T follicular helper cell (primary cell): ENCODE measurements at places on chromosomes 12 and 14.

DNA sequence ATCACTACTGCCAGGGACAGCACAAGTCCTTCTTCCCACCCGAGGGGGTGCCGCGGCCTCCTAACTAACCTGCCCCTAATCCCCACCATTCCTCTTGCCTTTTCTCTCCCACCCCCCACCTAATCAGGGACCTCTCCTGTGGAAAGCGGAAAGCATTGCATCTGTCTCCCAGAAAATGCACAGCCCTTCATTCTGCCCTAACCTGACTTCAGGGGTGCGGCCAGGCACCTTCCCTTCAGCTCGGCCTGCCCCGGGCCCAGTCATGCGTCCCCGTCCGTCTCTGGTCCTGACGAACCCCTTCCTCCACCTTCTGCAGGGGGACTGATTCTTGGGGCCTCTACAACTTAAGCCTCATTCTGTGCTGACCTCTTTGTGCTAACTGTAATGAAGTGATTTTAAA, 43.9 kb upstream of the TRAF3 start:
- no peak for DNase-seq

GRCh38 chr12:12887471-12887870, 3.9 kb upstream of the GPRC5A start:
- no peak for DNase-seq

- DNase-seq, result no peak
Measured at GRCh38 chr12:24036438-24037216, 87.2 kb upstream of the SOX5 start.

GRCh38 chr12:52632656-52633055, 14.3 kb upstream of the KRT73 start:
- no peak for DNase-seq

DNA sequence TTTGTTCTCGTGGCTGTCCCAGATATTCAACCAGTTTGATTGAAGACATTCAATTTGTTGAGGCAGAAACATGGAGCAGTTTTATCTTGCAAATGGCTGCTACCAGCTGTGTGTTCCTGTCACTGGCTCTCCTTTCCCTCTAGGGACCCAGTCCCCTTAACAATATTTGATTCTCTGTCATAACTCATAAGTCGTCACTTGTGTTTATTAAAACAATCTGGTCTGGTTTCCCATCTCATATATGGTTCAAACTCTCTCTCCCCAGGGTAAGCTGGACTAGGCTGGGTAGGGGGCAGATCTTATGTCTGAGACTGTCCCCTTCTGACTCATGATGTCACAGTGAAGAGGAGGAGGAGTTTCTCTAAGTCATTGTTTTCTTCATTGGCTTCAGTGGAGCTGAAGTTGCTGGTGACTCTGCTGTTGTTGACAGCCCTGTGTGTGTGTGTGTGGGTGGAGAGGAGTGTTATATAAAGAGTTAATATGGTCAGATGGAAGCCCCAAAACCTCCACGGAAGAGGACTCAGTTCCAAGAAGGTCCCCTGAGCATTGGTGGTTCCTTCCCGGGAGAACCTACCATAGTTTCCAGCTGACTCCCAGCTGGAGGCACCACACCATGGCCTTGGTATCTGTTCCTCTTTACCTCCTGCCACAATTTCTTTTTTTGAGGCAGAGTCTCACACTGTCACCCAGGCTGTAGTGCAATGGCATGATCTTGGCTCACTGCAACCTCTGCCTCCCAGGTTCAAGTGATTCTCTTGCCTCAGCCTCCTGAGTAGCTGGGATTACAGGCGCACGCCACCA, 16.1 kb upstream of the GNG2 start:
- DNase-seq, result no peak

DNA sequence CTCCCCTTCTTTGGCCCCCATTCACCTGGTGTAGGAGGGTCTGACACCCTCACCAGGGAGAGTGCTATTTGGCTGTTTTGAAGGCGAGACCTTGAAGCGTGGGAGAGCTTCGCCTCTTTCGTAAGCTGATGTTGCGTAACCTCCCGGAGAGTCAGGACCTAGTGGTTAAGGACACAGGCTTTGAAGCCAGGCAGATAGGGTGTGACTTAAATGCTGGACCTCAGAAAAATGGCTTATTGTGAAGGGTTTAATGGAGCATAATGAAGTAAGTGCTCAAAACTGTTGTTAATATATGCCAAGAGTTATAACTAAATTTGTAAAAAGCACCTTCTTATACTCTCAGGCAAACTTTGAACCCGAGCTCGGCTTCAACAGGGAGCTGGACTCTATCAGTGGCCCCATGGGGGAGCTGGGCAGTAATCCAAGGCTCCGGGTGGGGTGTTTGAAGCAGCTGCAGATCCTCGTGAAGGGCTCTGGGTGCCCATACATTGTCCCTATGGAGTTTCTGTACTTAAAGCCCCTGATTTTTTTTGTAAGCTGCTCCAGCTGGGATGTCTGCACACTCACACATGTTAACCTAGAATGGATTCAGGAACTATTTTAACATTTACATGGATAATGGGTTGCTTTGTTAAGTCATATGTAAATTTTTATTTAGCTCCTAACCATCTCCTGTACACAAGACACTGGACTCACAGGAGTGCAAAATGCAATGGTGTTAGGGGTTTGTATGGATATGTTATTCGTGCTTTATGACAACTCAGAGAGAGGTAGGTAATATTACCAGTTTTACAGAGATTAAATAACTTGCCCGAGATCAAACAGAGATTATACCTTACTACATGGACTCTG, 26.0 kb downstream of the PPFIBP1 start:
- no peak for DNase-seq

DNA sequence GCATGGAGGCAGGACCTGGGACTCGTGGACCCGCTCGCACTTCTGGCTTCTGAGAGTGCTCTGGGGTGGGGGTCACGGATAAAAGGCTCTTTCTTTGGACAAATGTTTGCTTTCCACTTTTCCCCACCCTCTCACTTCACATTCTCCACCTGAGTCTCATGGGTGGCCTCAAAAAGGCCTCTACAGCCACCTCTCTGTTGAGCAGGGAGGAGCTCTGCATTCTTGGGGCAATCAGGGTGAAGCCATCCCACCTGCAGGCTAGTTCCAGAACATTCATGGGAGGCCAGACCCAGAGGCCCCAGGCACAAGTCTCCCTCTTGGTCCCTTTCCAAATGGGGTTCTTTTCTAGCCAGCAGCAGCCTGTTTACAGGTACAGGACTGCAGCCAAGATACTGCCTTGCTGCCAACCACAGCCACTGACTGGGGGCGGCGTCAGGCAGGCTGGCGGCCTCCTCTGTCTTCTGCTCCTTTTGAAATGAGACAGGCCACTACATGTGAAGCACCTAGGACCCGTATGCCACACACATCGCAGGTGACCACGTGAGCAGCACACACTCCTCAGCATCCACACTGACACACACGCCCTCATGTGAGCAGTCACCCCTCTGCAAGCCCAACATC, 18.2 kb upstream of the CEBPE start:
- DNase-seq, result no peak

DNA sequence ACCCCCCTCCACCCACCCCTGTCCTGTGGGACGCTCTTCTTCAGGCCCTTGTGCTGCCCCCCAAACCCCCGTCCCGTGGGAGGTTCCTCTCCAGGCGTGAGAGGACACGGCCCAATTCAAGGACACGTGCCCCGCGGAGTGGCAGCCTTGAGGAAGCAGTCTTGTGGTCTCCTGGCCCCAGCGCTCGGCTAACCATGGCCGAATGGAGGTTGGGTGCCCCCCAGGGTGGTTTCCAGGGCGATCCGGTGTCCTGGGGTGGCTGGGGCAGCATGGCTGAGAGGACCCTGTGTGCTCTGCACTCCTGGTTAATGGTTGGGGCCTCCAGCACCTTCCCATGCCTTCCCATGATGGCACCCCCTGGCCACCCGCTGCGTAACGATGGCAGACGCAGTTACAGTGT, 53.6 kb downstream of the LRCOL1 start:
- DNase-seq, result no peak

DNA sequence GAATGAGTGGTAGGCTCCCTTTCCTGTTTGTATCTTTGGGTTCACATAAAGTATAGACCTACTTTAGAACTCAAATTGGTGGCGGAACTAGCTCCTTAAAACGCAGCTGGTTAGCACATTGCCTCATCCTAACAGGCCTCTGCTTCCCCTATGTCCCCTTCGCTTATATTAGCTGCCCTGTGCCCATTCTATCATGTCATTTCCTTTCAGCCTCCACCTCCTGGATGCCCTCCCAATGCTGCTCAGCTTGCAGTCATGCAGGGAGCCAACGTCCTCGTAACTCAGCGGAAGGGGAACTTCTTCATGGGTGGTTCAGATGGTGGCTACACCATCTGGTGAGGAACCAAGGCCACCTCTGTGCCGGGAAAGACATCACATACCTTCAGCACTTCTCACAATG, 3.5 kb downstream of the DAZAP2 start:
- DNase-seq, result no peak

DNA sequence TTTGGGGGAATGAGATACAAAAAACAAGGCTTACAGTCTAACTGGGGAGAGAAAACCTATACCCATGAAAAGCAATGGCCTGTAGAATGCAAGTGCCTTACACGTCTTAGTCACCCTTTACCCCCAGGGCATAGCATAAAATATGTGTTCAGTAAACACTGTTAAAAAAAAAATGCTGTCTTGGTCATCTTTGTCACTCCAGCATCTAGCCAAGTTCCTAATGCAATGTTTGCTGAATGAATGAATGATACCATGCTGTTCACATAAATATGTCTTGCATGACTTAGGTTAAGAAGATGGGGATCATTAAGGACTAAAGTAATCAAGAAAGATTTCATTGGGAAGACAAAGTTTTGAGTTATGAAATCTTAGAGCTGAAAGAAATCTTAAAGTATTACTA, 38.5 kb downstream of the PPP2R5E start:
- no peak for DNase-seq
